Thoracic aorta (tissue), 2 donors: ENCODE measurements at places on chromosomes 5 and 9.

GRCh38 chr5:136052692-136053335, 24.0 kb downstream of the TGFBI start:
- no peak for DNase-seq

- DNase-seq, result no peak
These were observed 242.1 kb downstream of the BNC2 start for GRCh38 chr9:16628413-16628812.

GRCh38 chr9:112382501-112383364, 2.8 kb downstream of the HSDL2 start:
- no peak for DNase-seq

- DNase-seq, result no peak
These were observed 28.1 kb upstream of the LRRTM2 start for GRCh38 chr5:138903130-138903775.

DNA sequence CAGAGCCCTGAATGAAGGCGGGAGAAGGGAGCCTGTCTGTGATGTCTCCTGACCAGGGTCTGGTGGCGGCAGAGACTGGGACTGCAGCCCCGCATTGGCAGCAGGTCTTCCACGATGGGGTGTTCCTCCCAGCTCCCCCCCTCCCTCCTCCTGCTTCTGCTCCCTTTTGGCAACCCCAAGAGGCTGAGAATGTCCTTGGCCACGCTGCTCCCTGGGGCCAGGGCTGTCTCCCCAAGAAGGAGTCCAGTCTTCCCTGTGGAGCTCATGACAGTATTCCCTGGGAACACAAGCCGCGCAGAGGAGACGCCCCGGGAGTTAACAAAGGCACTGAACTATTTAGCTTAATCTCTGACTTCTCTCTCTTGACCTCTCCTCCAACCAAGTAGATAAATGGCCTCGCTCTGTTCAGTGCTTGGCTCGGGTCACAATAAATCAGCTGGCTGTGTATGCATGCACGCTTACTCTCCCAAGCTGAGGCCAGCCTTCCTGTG, 84.0 kb upstream of the NEURL1B start:
- no peak for DNase-seq

DNA sequence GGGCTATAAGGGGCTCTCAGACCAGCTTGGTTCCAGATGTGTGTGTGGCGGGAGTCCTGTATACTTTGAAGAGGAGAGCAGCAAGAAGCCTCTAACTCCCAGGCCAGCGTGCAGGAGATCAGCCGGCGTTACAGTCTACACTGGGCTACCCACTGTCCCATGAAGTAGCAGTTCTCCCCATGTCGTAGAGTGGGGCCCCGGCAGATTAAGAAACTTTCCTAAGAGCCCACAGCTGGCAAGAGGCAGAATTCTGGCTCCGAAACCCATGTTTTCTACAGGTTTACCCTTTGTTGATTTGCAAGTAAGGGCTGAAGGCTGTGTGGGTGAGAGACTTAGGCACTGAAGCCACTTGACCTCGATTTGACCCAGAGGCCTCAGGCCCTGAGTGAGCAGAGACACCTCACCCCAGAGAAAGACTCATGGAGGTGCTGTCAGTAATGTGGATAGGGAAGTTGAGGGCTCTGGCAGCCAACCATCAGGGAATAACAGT, 881 bp upstream of the B4GALT1 start:
- DNase-seq, result no peak

GRCh38 chr5:133193794-133194193, 142.0 kb downstream of the HSPA4 start:
- DNase-seq, result no peak

DNA sequence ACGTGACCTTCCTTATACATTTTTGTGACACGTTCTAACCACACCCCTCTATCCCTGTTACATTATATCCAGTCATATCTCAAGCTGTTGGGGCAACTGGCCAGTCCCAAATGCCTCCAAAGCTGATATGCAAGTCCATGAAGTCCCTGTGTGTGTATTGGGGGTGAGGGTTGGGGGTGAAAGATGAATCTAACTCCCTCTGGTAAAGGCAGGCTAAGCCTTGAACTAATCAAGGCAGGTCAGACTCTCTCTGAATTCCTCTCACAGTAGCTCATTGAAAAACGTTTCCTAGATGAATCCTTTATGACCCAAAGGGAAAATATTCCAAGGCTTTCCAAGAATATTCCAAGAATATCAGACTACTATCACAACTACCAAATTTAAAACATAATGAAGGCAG, 174.4 kb downstream of the MUSK start:
- DNase-seq, result no peak

DNA sequence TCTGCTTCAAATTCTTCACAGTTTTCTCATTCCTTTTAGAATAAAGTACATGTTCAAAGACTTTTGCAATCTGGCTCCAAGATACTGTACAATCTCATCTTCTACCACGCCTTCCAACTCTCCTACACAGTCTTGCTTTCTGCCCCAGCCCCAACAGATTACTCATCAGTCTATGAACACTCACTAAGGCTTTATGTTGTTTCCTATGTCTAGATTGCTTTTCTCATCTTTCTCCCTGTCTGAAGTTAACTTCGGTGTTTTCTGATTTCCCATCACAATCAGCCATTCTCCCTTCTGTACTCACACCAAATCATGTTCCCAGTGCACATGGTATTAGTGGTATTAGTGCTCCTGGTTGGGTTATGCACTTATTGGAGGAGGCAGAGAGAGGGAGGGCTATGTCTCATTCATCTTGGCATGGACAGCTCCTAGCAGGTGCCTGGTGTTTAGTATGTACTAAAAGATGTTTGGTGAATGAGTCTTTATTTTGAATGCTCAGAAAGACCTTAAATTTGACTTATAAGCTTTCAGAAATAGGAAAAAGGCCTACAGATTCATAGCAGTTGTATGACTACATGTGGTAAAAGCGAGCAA, 44.0 kb upstream of the ZNF608 start:
- DNase-seq, result no peak

GRCh38 chr5:170442921-170443320, 53.8 kb upstream of the KCNMB1 start:
- DNase-seq, result no peak

- DNase-seq, result no peak
These were observed 29.6 kb downstream of the PAX5 start for GRCh38 chr9:37004424-37004935.

DNA sequence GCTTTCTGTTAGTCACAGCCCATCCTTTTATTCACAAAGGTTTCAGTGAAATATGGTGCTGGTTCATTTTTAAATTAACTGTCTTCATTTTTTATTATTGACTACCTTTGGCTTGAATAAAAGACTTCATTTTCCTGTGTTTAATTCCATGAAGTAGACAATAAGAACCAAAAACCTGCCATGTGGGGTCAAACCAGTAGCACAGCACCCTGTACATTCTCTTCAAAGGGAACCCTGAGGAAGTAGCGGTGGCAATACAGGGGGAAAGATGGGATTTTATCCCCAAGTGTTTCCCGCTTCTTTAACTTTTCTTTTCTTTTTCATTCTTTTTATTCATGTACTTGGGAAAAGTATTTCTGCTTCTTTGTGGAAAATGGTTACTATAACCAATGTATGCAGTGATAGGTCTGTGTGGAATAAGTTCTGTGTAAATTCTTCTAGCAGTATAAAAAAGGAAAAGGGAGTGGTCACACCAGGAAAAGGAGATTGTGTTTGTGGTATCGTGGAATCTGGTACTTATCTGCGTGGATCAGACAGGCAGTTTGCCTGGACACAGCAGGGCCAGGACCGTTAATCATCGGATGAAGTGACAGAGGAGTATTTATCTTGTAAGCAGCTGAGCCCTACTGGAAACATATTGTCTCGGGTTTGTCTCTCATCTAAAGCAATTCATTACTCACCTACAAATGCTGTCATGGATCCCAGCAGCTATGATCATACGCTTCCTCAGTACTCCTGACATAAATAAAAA, 94.2 kb downstream of the PPIC start:
- DNase-seq, result no peak

GRCh38 chr9:132797861-132798659, 80.0 kb downstream of the AK8 start:
- no peak for DNase-seq

GRCh38 chr5:147748590-147748989, 33.9 kb downstream of the JAKMIP2 start:
- no peak for DNase-seq

DNA sequence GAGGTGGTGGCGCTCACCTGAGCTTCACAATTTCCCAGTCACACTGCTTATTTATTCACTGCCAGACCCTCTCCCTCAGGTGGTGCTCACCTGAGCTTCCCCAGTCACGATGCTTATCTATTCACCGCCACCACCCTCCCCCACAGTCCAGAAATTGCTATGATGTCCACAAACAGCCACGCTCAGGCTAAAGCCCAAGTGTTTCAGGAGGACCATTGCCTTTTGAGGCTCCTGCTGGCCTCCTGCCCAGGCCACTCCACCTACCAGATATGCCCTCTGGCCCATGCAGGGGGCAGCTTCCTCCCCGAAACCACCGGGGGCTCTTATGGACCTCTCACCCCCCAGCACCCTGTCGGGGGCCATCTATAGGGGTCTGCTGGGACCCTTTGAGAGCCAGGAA, 4.6 kb downstream of the PDLIM7 start:
- no peak for DNase-seq

DNA sequence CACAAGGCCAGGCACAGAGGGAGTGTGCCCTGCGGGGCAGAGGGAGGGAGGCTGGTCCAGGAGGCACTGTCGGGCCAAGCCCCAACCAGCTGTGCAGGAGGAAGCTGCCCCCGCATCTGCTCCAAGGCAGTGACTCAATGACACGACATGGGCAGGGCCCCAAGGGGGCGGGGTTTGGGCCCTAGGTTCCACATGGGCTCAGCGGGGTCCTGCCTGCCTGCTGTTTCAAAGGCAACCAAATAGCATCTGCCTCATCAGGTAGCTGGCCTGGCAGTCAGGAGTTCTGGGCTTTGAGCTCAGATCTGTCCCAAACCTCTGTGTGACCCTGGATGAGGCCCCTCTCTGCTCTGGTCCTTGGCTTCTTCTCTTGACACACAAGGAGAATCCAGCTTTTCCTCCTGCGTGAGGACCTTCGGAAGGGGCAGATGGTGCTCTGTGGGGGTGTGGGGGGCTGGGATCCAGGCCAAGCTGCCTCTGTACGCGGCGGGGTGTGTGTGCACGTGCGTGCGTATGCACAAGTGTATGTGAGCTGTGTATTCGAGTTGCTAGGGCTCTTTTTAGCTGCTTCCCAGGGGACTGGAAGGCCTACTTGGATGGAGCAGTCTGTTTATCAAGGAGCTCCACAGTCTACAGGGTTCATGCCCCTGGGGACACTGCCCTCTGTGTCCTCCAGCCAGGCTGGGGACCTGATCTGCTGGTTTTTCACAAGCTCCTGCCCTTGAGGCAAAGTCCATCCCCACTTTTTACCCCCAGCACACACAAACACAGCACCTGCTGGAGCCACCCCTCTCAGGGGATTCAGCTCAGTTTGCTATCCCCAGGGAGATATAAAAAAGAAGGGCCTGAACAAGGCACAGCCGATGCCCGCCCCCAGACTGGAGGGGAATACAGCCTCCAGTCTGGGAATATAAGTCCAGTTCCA, 138.9 kb downstream of the RGS3 start:
- peak; percentile 82 for DNase-seq

DNA sequence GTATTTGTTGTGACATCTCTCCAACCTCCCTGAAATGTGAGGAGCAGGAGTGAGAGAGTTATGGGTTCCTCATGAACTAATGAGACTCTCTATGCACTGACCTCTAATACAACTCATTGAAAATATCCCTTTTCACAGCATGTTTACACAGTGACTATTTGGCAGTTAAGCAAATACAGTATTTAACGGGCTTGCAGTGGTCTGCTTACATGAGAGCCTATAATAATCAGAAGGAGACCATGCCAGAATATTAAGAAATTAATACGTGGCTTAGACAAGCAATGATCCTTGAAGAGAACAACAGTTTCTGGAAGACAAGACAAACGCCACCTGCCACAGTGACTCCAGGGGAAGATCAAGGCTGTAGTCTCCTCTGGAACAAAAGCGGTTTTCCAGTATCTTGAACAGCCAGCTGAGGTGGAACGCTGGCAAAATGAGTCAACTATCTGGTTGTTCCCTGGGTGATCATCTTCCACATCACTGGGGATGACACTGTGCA, 424.5 kb downstream of the DMAC1 start:
- no peak for DNase-seq

DNA sequence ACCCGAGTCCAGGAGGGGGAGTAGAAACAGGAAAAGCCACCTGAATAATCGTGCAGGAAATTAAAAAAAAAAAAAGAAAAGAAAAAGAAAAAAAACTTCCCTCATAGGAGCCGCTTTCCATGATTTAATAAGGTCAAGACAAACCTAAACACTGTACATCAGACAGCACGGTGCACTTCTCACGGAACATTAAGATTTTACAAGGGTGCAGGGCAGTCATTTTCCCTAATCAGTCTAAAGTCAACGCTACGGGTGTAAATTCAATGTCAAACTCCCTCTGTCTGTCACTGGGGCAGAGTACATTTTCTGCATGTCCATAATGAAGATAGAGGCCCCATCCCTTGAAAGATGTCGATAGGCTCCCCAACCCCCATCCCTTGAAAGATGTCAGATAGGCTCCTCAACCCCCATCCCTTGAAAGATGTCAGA, 139.7 kb downstream of the TSSK1B start:
- DNase-seq, result no peak

- DNase-seq, result no peak
These were observed 308.1 kb downstream of the LRRC70 start for GRCh38 chr5:62886603-62887315.

DNA sequence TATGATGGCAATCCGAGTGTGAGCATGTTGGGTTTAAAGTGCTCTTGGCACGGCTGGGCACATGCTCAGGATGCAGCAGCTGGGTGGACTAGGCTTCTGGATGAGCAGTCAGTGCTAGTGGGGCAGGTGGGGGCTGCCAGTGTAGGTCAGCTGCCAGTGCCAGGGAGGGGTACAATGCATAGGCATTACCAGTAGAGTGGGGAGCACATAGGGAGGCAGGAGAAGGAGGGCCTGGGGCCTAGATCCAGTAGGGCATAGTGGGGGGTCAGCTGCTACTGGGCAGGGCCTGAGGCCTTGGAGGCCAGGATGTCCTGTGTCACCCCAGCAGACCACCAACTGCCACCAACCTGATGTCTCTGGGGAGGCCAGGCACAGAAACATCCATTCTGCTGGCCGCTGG, 24.2 kb downstream of the ACSL6 start:
- DNase-seq, result no peak

DNA sequence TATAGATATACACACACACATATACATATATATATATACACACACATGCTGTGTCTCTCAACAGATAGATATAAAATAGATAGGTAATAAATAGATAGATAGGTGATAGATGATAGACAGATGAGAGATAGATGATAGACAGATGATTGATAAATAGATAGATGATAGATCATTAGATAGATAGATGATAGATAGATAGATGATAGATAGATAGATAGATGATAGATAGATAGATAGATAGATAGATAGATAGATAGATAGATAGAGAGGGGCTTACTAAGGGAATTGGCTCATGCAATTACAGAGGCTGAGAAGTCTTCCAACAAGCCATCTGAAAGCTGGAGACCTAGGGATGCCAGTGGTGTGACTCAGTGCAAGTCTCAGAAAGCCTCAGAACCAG, 394.5 kb downstream of the ICE1 start:
- DNase-seq, result no peak

DNA sequence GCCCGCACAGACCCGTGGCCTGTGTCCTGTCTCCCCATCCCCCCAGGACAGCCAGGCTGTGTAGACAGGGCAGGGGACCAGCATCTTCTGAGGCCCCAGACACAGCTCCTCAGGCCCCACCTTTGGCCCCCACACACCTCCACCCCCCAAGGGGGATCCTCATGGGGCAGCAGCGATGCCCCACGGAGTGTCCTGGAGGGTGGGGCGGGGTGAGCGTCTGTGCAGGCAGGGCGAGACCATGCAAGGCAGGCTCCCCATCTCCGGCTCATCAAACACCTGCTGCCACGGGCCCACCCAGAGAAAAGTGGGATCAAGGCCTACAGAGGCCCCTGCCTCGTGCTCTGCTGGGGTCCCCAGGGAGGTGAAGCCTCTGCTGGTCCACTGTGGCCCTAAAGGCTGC, 118.7 kb upstream of the FOXD4L5 start:
- no peak for DNase-seq
